ENCODE measurements at places on chromosomes 1 and 21.
A peak's percentile ranks its signal among the peaks of the same experiment; 100 is the strongest.

DNA sequence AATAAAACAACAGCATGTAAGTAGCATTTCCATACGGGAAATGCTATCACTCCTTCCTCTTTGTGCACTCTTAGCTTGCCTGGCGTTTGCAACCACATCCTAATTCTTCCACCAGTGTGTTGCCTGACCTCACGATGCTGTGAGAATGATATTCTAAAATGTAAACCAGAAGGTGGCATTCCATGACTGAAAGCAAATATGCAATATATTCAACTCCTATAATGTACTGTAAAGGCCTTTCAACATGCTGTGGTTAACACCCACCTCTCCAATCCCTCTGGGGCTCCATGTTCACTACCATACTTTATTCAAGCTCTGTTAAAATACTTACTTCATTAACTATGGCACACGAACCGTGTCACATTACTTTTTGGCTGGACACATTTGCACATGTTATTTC, 420.6 kb upstream of the DEPDC1 start:
- no peak for DNase-seq

DNA sequence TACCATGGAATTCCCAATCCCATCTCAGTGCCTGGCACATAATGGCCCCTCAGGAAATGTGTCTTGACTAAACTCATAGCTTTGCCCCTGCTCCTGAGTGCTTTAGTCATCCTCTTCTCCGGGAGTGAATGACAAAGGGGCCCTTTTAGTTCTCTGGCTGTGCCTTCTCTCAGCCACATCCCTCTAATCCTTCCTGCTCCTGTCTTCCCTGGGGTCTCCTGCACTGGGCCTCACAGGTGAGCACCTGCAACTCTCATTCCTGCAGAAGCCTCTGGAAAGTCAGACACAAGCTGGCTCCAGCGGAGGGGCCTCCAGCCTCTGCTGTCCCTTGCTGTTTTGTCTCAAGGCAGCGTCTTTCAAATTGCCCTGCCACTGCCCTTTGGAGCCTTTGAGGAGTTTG, 14.0 kb upstream of the ETV3L start:
- DNase-seq: no peak

DNA sequence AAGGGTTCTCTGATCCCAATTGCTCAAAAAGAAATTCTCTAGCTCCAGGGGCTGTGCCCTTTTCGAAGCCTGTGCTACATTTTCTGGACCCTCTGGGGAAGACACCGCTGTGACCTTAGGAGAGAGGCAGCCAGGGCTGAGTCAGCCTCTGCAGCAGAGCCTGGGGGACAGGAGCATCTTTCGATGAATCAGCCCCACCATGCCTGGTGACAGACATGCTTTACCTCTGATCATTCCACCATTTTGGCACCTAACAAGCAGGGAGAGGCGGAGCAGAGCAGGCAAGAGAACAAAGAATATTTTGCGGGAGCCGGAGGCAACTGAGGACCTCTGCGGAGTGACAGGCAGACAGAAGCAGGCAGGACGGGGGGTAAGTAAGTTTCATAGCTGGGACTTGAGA, 84.9 kb downstream of the VWA5B1 start:
- no peak for DNase-seq

DNA sequence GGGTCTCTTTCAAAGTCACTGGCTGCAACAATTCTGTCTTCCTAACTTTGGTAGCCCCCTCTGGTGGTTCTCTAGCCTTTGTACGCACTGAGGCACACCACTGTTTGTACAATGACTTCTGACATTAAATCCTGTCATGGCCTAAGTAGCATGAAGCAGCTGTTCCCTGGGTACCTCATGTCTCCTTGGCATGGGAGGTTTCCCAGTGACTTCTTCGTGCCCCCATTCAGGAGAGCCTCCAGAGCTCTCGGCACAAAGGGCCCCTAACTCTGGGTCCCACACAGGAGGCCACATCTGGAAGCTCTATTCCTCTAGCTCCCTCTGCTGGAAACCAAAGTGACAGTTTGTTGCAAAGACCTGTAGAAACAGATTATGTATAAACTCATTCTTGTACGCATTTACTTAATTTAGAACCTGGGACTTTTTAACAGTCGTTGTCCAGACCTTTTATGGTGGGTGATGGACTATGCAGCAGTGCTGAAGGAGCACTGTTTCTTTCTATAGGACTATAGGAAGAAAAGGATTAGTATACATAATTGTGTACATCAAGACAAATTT, 13.4 kb downstream of the SWT1 start:
- peak; percentile 63 for DNase-seq

- DNase-seq: no peak
These were observed 16.2 kb downstream of the KCTD3 start for GRCh38 chr1:215583185-215583749.

DNA sequence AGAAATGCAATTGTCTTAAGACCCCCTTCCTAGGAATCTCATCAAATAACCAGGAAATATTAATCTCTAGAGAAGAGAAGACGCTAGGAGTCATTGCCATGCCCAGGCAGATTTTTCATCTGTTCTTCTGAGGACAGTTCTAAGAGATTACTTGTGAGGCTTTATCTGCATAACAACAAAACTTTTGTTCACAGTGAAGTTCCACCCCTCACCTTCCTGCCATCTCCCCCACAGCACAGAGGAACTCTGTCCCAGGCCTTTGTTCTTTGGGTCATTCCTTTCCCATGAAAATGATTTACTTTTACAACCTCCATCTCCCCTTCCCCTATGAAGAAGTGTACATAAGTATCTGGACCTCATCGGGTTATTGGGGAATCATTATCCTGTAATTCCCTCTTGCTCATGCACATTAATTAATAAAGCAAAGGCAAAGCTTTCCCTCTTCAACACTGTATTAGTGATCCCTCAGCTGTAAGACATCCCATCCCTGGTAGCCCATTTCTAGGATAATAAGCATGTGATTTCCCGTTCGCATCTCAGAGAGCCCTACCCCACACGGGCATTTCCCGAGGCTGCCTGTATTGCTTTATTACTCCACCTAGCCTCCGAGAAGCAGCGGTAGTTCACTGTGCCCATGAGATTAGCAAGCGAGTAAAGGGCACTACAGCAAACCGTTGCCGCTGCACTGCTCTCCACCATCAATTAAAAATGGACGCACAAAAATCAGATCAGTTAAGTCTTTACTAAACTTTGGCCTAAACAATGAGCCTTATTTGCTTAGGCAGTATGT, 384.4 kb upstream of the CAMK1G start:
- no peak for DNase-seq

- DNase-seq: no peak
These were observed 1.5 kb downstream of the GALNT2 start for GRCh38 chr1:230068621-230068873.

GRCh38 chr1:202938287-202938925, 11.4 kb upstream of the KLHL12 start:
- DNase-seq: no peak

DNA sequence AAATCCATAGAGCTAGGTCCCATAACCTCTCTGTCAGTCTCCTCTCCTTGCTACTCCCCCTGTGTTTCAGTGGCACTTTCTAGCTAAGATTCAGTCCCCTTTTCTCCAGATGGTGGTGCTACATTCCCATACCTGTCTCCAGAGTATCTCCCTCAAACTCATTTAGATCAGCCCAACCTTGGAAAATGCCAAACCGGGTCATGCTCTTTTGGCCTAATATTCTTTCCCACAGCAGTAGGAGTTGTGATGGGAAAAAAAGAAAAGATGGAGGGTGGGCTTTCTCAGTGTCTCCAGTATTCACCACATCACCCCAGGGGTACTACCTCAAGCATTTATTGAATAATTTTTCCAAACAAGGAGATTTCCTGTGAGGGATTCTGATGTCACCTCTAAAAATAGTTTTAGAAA, 3.2 kb upstream of the RXFP4 start:
- no peak for DNase-seq

GRCh38 chr1:210616356-210616755, 287.7 kb downstream of the HHAT start:
- DNase-seq: no peak

DNA sequence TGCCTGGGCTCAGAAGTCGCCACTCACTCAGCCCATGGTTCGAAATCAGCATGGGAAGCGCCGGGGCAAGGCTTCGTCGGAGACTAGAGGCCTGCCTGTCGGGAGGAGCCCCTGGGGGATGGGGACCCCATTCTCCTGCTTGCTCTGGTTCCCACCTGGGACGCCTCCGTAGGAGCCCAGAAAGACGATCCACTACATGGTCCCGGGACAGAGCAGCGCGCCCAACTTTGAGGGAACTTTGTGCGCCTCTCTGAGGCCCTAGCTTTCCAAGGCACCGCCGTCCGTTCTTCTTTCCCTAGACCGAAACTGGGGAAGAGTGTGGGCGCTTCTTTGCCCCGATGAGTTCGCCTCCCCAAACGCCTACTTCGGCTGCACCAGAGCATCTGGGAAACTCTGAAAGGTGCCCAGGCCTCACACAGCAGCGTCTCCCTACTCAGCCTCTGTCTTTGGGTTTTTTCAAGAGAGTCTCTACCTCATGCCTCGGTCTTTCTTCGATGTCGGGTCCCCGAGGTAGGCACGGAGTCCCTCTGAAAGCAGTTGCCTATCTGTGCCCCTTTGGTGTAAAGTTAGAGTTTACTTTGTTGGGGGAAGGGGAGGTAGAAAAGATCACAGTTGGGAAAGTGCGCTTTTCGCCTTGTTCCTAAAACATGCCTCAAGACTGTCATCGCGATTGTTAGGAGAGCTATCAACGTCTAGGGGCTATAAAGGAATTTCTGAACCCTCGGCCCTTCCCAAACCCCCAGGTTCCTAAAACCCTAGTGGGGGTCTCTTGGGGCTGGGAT, 14.0 kb downstream of the NR5A2 start:
- DNase-seq: no peak

- DNase-seq: no peak
These were observed 10.0 kb downstream of the GDAP2 start for GRCh38 chr1:117919376-117919775.

DNA sequence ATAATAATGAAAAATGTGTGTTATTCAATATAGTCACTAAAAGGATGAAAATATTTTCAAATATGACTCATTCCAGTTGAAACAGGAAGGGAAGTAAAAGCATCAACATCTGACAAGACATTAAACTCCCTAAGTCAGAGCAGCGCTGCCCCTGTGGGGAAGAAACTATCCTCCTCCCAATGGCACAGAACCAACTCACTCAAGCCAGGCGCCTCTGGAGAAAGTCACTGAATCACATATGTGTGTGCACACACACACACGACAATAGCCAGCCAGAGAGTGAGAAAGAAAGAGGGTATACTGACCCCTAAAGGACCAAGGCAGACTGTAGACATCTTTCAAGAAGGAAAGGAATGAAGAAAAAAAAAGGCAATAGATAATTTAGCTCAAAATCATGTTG, 126.9 kb downstream of the SETD4 start:
- DNase-seq: peak; percentile 15

- no peak for DNase-seq
These were observed 541.7 kb upstream of the PBX1 start for GRCh38 chr1:164017239-164017638.

- DNase-seq: no peak
These were observed 183.4 kb upstream of the GALNT2 start for GRCh38 chr1:229883504-229884200.

DNA sequence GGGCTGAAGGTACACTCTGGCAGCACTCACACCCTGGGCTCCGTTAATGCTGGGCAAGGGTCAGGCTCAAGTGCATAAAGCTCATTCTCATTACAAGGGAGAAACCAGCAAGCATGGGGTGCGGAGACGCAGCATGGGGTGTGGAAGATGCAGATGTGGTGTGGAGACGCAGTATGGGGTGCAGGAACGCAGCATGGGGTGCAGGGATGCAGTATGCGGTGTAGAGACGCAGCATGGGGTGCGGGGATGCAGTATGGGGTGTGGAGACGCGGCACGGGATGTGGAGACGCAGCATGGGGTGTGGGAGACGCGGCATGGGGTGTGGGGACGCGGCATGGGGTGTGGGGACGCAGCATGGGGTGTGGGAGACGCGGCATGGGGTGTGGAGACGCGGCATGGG, 390.7 kb downstream of the NPHP4 start:
- no peak for DNase-seq

- no peak for DNase-seq
These were observed 543.4 kb downstream of the NEGR1 start for GRCh38 chr1:71738910-71739309.

- no peak for DNase-seq
These were observed 32.9 kb downstream of the TENT5C start for GRCh38 chr1:117638759-117639158.

DNA sequence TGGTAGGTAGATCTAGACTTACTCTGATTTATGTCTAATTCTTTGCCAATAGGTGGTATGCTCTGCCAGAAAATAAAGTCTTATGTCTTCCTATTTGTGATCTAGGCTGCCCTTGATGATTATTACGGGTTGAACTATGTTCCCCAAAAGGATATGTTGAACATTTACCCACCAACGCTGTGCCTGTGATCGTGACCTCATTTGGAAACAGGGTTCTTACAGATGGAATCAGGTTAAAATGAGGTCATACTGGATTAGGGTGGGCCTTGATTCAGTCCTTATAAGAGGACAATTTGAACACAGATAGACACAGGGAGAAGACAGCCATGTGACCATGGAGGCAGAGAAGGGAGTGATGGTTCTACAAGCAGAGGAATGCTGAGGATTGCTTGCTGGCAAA, 95.1 kb upstream of the BCAR3 start:
- no peak for DNase-seq

GRCh38 chr21:26100573-26100972, 70.0 kb downstream of the APP start:
- no peak for DNase-seq

- no peak for DNase-seq
These were observed 327.7 kb downstream of the PTPRC start for GRCh38 chr1:198966519-198966918.

- no peak for DNase-seq
These were observed 5.7 kb downstream of the BCAR3 start for GRCh38 chr1:93675931-93676330.

GRCh38 chr1:29417971-29418370, 181.6 kb downstream of the PTPRU start:
- no peak for DNase-seq

GRCh38 chr1:47725000-47725473, 272.1 kb downstream of the TRABD2B start:
- DNase-seq: no peak

DNA sequence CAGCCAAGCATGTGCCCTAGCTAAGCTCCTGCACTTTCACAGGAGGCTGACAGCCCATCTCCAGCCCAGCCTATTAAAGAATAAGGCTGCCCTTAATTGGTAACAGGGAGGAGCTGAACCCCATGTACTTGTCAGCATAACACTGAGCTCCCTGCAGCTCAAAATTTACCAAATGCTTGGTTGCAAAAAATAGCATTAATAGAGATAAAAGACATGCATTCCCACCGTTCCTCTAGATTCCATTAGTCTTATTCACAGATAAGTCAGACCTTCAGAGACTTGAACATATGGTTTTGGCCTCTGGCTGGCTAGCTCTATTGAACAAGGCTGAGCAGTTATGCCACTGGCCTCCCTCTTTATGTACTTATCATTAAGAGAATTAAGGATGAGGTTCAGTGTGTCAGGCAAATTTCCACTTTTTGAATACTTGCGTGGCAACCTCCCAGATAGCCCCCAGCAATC, 29.2 kb downstream of the OLFML3 start:
- DNase-seq: no peak

- no peak for DNase-seq
These were observed 12.0 kb upstream of the ARHGEF19 start for GRCh38 chr1:16224472-16224871.
